ENCODE measurements at places on chromosomes 16 and 17.

GRCh38 chr16:22688930-22689329 lies 125.0 kb upstream of the HS3ST2 start:
- DNase-seq, result no peak

GRCh38 chr17:27083408-27084185 lies 210.3 kb upstream of the WSB1 start:
- no peak for DNase-seq

- DNase-seq, result no peak
Measured at GRCh38 chr17:48498164-48498850, 32.5 kb downstream of the HOXB1 start.

DNA sequence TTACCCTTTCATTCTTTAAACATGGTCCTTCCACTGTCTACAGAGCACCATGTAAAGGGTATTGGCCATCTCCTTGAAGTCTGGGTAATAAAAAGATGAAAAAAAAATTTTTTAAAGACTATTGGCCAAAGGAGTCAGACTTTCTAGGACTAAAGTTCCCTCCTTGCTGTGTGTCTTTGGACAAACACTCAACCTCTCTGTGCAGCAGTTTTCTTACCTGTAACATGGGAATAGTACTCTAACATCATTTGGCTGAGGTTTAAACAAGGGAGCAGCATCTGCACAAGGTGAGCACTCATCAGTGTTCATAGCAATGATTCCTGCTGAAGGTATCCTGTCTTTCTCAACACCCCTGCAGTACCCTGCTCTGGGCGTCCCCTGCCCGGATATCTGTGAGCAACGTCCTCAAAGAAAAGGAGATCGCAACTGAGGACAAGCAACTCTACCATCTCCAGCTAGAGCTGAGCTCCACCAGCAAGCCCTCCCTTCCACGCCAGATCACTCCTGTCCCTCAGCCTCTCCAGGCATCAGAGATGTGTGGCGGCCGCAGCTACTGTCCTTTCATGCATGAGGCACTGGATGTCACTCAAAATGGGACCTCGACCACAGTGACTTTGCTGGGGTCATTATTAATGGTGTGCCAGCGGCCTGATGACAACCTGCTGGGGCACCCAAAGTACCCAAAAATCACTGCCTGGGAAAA lies 29.5 kb upstream of the RPH3AL start:
- DNase-seq, result no peak

DNA sequence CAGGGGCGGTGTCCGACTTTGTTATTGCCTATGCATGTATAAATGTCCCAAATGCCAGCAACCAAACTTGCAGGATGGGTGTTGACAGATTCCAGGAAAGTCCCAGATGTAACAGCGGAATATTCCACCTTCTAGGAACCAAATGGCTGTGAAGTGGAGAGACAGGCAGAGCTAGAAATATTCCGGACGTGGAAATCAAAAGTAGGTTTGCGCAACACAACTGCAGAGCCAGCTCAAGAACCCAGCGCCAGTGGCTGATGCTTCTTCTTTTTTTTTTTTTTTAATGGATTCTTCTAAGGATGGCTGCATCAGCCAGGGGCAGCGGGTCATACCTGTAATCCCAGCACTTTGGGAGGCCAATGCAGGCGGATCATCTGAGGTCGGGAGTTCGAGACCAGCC lies 601.7 kb downstream of the MAF start:
- DNase-seq, result no peak

- DNase-seq, result no peak
Measured at GRCh38 chr17:64497565-64498035, 746 bp upstream of the POLG2 start.

GRCh38 chr16:58506241-58507194 lies 6.6 kb downstream of the NDRG4 start:
- no peak for DNase-seq

GRCh38 chr17:5418858-5419355 lies 555 bp downstream of the NUP88 start:
- no peak for DNase-seq

Data from cortex of kidney (tissue), 1 donor.